ENCODE measurements at places on chromosomes 3 and 15.

DNA sequence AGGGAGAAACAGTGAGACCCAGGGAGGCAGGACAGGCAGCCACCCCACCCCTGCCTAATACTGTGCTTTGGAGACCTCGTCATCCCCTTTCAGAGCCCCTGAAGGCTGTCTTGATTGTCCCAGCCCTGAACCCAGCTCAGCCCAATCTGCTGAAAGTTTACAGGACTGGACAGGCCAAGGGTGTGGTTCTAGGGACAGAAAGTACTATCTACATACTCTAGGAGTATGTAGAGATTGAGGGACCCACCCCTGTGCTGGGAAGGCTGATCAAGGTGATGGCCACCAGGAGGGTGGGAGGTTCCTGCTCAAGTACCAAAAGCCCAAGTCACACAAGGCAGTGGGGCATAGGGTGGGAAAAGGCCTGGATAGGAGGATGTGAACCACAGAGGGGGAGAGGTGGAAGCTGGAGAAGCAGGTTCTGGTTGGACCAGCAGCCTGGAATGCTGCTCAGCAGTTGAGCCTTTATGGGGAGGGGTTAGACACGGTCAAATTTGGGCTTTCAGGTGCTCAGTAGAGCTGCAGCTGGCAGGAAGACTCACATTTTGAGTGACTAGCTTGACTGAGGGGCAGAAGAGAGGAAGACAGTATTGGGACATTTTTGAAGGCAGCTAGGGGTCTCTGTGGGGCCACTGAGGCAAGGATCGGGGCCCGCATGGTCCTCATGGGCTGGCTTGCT lies 6.7 kb downstream of the NBEAL2 start:
- DNase-seq: no peak

DNA sequence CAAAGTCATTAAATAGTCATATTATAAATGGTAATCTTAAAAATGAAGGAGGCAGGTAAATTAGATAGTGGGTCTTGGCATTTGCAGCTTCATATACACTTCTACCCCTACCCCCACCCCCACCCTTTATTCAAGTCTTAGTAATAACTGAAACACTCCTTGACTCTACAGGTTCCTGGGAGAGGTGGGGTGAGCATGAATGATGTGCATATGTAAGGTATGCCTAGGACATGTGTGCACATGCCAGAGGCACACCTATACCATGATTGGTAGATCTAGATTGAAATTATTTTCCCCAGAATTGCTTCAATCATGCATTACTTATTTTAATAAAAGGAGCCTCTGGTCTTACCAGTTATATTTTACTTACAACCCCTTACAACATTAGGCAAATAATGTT lies 40.1 kb upstream of the PDCD6IP start:
- DNase-seq: no peak

- no peak for DNase-seq
Measured at GRCh38 chr3:139439278-139439677, 37.0 kb downstream of the RBP2 start.

DNA sequence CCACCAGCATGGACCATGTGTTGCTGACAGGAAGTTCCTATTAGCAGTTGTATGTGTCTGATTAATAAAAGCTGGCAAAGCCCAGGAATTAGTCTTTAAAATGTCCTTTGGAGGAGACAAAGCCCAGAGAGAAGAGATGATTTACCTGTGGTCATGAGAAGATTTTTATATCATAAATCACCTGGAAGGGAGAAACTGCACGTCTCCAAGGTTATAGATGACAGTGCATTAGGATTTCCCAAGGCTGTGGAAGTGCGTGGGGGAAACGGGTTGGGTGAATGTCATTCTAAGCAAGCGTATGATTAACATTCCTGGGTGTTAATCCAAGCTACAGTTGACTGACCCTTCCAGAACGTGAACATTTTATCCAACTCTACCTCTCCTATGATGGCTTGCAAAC lies 76.6 kb downstream of the SLC6A11 start:
- DNase-seq: no peak

GRCh38 chr15:43218908-43219706 lies 1.7 kb downstream of the EPB42 start:
- no peak for DNase-seq

GRCh38 chr3:29773481-29773880 lies 492.6 kb downstream of the RBMS3 start:
- DNase-seq: no peak

DNA sequence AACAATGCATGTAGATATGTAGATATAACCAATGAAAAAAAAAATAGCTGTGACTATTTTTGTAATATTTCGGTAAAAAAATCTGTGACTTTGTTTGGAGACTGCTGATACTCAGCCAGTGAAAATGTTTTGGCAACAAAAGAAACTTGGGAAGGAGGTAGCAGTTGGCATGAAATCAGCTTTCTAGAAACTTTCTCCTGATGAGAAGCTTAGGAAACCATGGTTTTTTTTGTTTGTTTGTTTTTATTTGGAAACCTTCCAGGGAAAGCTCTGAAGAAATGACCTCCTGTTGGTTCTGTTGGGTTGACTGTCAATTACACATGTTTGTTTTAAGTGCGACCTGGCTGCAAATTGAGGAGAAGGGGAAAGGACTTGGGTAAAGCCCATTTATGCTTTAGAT lies 445.9 kb downstream of the UNC13C start:
- DNase-seq: no peak

DNA sequence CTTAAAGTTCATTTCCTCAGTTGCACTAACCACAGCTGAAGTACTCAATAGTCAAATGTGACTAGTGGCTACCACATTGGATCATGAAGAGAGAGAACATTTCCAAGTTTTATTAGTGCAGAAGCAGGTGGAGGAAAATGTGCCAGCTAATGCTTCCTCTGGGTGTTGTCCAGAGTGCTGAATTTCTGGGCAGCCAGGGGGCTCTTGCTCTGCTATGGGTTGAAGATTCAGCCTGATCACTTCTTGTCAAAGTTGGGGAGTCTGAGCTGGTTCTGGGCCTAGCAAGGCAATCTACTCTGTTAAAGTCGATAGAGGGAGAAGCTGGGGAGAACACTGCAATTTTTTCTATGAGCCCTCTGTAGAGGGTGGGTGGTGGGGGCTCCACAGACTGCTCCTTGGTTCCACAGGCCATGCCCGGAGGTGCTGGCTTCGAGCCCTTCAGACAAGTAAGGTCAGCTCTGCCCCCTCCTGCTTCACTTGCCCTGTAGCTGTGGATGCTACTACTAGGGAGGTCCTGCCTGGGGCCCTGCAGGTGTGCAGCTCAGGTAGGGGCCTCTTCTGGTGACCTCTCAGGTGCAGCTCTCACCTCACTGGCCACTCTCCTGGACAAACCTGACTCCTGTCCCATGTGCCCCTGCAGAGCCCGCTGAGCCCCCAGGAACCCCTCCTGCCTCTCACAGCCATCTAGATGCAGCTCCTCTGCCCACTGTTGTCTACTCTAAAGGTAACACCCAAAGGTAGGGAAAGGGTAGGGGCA lies 8.2 kb downstream of the ALG3 start:
- no peak for DNase-seq

DNA sequence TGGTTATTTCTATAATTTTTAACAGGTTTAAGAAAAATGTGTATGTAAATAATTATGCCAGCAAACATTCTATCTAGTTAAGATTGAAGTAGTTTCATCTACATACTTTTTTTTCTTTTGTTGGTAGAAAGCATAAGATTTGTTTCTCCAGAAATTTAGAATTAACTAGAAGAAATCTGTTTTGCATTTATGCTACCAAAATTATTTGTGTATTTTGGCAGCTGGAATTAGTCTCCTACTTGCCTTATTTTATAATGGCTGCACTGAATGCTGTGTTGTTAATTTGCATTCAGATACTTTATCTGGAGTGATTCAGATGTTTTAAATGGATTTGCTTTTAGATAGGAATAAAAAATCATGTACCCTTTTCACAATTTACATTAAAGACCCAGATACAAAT lies 100.2 kb upstream of the NAALADL2 start:
- no peak for DNase-seq

DNA sequence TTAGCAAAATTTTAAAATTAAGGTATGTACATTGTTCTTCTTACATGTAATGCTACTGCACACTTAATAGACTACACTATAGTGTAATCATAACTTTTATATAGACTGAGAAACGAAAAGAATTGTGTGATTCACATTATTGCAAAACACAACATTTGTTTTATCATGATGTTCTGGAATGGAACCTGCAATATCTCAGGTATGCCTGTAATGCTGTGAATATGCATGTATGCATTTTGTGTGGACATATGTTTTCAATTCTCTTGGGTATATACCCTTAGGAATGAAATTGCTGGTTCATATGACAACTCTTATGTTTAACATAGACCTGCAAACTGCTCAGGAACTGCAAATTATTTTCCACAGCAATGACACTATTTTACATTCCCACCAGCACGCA lies 38.6 kb upstream of the TJP1 start:
- no peak for DNase-seq

DNA sequence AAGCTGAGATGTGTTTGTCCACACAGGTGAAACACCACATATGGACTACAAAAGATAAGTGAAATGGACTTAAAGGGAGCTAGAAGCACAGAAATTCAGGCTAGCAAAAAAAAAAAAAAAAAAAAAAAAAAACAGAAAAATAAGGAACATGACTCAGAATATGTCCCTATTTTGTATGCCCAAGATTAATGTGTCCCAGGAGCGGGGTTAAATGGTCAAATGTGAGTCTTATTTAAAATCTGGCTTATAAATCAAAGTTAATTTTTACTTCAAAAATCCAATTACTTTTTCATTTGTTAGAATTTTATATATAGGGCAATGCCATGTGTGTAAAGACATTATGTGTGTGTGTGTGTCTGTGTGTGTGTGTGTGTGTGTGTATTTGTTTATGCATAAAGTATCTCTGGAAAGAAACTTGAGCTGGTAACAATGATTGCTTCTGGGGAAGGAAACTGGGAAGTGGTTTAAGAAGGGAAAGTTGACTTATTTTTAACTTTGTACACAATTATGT lies 986.5 kb downstream of the ROBO2 start:
- no peak for DNase-seq

DNA sequence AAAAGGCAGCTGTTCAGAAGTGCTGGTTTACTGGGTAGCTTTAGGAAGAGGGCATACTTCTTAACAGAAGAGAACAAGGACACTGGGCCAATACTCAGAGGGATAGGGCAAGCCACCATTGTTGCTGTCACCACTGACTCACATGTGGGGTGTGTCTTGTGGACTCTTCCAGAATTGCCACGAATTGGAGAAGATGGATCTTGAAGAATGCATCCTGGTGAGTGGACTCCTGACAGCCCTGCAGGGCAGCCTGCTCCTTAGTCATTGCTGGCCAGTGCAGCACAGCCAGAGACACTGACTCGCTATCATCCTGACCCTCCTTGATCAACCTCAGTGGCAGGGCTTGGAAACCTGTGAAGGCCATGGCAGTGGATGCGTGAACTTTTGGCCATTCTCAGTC lies 62.3 kb downstream of the UBP1 start:
- no peak for DNase-seq

DNA sequence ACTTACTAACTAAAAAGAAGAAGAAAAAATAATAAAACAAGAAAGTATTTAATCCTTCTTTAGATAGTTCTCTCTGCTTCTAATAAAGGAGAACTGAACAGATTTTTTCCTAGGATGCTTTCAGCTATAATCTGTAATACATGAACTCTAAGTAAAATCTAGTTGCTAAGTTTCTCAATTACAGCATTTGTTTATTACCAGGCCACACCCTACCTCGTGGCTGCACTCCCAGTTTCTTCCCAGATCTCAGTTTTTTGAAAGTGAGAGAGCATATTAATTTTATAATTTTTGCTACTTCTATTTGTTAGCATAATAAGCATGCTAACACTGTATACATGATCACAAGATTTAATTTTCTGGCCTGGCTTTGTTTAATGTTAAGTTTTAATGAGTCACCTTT lies 258.3 kb downstream of the IL5RA start:
- DNase-seq: no peak

DNA sequence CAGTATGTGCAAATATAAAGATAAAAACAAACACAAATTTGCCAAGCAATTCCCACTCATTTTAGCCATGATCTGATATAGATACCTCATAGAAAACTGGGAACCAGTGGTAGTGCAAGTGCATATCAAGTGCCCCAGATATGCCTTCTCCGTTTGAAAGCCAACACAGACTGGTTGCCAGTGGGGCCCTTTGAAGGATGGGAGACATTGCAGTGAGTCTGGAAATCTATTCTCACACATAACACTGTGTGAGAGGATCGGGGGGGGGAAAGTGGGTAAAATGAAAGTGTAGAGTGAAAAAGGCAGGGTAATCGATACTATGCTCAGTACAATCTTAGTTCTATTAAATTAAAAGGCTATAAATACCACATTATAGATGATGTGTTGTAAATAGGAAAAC lies 83.0 kb downstream of the CBLB start:
- no peak for DNase-seq

GRCh38 chr3:193240850-193241706 lies at the start of gene PLAAT1:
Gene PLAAT1 (plus strand): TSS chr3:193241222. CDS start chr3:193255651, 14,429 bp downstream.
- DNase-seq: no peak

DNA sequence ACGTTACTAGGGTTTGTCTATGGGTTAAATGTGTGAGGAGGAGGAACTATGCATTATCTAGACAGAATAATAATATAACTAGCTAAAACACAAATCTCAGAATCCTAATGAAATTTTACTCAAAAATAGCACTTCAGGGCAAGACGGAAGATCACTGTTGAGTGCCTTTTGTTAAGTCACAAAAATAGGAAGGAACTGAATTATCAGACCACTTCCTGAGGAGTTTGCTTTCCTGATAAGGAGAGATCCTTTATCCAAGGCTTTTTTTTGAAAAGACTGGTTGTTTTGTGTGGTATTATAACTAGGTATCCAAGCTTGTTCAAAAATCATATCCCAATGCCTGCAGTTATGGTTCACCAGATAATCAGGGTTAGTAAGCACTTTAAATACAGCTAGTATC lies 34.6 kb downstream of the NR2E3 start:
- DNase-seq: no peak

DNA sequence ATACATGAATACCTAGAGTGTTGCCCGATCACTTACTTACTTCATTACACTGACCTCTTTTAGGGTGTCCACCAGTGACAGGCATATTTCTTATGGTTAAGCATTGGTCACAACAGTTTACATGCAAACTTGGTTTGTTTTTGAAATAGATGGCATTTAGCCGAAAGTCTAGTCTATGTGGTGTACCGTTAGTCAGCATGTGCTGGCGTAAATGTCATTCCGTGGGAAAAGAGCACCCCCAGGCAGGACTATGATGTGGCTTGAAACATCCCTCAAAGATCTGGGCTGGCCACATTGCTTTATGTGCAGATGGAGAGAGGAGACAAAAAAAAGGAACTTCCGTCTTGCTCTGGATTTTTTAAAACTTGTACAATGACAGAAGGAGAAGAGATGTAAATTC lies 357.0 kb upstream of the ICE2 start:
- DNase-seq: no peak

DNA sequence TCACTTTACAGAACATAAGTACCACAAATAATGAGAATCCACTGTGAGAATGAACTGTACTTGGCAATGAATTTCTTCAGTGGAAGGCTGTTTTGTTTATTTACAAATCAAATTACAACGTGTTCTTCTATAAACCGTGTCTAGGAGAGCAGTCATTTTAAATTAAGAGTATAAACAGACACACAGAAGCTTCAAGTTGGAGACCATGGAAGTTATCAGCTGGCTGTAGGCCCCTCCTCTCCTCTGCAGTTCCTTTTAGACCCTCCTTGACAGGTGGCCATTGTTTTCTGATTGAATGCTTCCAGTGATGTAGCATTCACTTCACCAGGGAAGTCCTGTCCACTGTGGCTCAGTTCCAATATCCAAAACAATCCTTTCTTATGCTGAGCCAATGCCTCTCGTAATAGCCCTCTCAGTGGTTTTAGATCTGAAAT lies 7.3 kb upstream of the MAPK6 start:
- no peak for DNase-seq

All from cortex of kidney (tissue), 1 donor.